ENCODE measurements at places on chromosomes 3 and 15.

DNA sequence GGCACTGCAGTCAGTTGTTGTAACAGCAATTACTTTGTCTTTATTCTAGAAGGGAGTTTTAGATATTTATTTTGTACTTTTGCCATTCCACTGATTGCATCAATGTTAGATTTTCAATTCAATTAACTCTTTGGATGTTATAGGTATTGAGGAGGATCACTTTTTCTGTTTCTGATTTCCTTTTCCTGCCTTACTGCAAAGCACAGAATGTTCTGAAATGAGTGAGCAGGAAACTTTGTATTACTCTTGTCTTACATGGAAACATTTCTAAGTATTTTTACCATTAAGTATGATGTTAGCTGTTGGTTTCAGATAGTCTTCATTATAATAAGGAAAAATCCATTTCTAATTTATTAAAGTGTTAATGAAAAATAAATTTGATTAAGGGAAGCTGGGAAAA lies 80.5 kb downstream of the OSBPL10 start:
- DNase-seq, result no peak

GRCh38 chr3:67863869-67864268 lies 209.5 kb upstream of the SUCLG2 start:
- no peak for DNase-seq

GRCh38 chr3:42749753-42750231 lies 23.3 kb downstream of the CCDC13 start:
- no peak for DNase-seq

DNA sequence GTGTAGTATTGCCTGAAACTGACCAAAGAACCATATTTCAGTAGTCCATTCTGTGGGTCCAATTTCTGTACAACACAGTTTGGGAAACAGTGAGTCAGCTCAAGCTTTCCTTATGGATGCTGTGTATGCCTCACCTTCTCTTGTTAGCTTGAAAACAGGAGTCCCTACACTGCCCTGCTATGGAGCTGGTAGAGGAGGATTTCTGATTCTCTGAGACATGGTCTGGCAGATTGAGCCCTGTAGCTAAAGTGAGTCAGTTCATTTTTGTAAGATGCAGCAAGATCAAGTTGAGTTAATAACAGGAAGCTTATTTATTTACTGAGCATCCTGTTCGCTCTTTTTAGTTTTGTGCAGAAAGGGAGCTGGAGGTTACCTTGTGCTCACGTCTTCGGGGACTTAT lies 424.1 kb upstream of the RBMS3 start:
- DNase-seq, result no peak

GRCh38 chr15:91007266-91007665 lies 12.9 kb upstream of the PRC1 start:
- DNase-seq, result no peak

DNA sequence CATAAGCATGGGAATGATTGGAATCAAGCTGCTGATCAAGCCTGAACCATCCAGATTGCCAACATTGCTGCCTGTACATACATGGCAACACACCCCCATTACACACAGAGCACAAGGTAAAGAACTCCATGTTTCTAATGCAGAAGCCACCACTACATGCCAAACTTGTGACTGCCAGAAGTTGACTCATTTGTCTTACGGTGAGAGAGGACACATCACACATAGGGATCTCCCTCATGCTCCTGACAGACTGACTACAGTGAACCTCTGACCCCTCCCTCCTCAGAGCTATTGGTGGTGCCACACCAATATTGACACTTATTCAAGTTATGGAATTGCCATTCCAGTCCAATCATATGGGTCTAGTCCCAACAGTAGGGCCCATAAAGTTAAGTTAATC lies 42.3 kb downstream of the EFHB start:
- DNase-seq, result no peak
